ENCODE measurements at places on chromosomes 3 and 15.

DNA sequence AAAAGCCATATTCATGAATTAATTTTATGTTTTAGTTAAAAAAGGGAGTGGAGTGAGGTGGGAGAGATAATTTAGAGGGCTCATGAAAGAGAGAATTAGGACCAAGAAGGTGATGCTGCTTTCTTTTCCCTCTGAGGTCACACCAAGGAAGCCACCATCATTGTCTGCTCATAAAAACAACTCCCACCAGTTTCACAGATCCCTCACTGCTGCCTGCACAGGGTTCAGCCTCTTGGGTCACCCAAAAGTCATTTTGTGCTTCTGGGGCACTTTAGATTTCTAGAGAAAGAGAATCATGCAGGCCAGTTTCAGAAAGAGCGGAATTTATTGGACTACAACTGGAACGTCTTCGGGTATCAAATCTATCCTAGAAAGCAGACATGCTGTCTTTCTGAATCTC is 241.4 kb upstream of the EOMES start:
- no peak for DNase-seq

GRCh38 chr15:38662033-38662802 is 97.6 kb upstream of the RASGRP1 start:
- no peak for DNase-seq

DNA sequence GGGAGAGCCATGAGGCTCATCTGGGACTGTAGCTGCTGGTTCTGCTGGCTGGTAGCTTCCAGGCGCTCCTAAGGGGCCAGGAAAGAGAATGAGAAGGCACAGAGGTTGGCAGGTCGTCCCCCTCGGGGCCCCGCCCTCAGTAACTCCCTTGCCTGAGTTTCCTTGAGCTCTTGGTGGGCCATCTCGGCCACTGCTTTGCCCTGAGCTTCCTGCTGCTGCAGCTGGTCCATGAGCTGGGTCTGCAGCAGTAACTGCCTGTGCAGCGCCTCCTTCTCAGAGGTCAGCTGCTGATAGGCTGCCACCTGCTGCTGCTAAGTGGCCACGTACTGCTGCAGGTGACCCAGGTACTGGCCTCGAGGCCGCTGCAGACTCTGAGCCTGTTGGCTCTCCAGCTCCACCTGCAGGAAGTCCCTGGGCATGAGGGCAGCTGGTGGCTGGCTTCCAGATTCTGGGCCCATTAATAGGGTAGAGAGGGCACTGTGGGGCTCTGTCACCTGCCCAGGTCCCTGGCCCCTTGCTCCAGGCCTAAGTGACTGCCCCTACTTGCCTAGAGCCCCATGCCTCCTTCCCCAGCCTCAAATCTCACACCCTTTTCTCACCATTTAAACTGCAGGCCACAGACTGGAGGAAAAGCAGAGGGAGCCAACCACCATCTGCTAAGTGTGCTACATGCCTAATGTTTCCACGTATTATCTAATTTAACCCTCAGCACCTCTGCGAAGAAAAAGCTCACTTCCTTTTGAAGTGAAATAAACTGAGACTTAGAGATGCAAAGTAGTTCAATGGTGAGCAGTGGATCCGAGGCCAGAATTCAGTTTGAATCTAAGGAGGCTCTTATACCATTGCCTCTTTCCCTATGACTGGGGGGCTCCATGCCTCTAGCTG is 10.8 kb upstream of the VPS33B start:
- no peak for DNase-seq

- no peak for DNase-seq
These were observed 110.8 kb downstream of the BBX start for GRCh38 chr3:107633327-107634098.

GRCh38 chr3:156189927-156190326 is 69.5 kb downstream of the KCNAB1 start:
- DNase-seq = no peak

- DNase-seq = no peak
These were observed 140.0 kb downstream of the PDZRN3 start for GRCh38 chr3:73484656-73485248.

DNA sequence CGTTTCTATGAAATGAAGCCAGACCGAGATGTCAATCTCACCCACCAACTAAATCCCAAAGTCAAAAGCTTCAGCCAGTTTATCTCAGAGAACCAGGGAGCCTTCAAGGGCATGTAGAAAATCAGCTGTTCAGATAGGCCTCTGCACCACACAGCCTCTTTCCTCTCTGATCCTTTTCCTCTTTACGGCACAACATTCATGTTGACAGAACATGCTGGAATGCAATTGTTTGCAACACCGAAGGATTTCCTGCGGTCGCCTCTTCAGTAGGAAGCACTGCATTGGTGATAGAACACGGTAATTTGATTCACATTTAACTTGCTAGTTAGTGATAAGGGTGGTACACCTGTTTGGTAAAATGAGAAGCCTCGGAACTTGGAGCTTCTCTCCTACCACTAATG is 41.9 kb upstream of the TRA2B start:
- DNase-seq = no peak

DNA sequence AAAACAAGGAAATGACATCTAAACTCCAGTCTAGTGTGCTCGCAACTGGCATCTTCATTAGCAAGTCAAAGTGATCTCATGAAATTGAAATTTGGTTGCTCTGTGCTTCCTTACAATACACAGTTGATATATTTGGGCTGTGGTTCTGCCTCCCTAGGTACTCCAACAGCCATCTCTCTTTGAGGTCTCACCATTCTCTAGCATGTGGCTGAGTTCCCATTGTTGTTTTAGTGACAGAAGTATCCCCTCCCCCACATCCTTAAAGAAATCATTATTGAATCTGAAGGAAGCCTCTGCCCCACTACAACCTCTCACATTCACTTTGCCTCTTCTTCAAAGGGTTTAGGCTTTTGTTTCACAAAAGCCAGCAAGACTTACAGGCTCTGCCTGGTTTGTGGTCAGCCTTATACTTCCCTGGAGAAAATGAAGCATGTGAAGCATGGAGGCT is 516.5 kb downstream of the NLGN1 start:
- peak; percentile 51 for DNase-seq

GRCh38 chr3:22585504-22585903 is 617.6 kb upstream of the UBE2E2 start:
- no peak for DNase-seq

GRCh38 chr15:71329497-71330260 is 214.4 kb downstream of the THSD4 start:
- DNase-seq = no peak

GRCh38 chr3:55860049-55860721 is 373.1 kb upstream of the WNT5A start:
- no peak for DNase-seq

- DNase-seq = no peak
These were observed 23.3 kb upstream of the SENP7 start for GRCh38 chr3:101536266-101536665.

- no peak for DNase-seq
These were observed 332.4 kb downstream of the SATB1 start for GRCh38 chr3:18092726-18093125.

DNA sequence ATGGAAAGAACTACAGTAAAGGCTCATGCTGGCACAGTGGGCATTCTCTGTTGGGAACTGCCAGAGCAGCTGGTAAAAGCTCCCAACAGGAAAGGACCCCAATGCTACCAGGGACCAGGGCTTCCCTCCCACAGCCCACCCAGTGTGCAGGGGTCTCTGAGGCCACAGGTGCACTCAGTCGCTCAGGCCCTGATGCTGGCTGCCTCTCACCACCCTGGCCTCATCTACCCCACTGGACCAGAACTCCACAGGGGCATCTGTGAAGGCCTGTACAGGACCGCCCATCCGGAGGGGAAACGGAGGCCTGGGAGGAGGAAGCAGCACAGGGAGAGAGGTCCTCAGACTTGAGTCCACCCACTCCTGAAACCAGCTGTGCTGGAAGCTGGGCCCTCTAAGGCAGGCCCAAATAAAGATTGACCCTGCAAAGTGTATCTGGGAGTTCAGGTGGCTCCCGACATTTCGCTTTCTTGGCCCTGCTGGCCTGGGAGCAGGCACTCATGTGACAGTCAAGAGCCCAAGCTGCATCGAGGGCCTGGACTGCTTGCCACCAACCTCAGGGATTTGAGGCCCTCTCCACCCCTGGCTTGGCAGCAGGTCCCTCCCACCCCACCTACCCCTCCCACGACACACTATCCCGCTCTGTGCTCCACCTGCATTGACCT is 12.7 kb downstream of the KLF15 start:
- DNase-seq = no peak

DNA sequence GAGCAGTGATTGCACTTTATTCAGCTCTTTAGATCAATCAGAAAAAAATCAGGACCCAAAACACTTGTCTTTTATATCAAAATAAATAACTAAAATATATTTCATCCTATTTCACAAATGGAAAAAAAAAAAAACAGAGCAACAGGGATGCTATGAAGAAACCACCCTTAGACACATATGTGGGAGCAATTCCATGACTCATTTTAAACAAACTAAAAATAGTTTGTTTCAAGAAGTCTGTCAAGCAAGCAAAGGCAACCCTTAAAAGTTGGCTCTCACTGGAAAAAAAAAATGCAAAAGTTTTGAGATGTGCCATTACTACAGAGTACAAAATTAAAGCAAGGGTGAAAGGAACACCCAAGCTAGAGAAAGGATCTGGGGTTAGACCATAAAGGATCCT is 5.7 kb downstream of the ATP13A3 start:
- DNase-seq = no peak

DNA sequence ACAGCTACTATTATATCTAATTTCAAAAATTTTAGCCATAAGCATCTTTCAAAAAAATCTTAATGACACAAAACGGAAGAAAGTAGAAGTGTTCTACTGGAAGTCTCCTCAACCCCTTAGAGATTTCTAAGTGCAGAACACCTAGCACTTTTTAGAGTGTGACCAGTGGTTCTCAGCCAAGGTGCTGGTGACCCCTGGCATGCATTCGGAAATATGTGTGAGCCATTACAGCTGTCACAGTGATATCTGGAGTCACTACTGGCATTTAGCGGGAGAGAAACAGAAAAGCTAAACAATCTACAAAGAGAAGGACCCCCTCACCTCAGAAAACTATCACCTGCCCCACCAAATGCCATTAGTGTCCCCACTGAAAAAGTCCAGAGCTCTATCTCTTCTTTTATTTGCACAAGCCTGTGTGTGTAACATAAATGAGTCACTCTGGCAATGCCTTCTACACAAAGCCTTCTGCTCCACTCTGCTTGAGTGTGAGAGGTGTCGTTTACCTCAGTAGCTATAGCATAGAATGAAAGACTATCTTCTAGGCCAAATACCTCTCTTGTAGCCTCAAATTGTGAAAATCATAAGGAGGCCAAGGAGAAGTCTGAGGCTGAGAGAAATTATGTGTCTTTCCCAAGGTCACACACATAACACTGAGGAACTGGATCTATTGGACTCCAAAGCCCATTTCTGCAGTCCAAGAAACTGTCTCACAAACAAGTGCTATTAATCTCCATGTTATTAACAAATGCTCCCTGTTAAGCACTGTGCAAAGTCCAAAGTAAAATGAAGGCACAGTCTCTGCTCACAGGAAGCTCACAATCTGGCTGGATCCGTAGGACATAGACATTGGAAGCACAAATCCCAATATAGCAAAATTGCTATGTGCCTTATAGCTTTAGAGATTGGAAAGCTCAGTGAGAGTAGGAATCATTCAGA is 28.5 kb upstream of the KCNMB2 start:
- DNase-seq = no peak

DNA sequence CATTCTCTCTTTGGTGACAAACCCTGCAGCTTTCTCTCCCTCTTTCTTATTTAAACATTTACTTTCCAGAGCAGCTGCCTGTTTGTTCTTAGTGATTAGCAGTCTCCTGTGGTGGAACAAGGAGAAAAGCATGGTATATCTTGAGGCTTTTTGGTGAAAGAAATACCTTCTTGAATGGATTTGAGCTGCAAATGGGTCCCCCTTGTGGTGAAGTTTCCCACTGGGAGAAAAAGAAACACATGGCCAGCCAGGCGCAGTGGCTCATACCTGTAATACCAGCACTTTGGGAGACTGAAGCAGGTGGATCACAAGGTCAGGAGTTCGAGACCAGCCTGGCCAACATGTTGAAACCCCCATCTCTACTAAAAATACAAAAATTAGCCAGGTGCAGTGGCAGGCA is 48.3 kb upstream of the ACP3 start:
- peak; percentile 59 for DNase-seq

- DNase-seq = no peak
These were observed 168.3 kb downstream of the MEIS2 start for GRCh38 chr15:36932070-36932469.

GRCh38 chr15:62578546-62578945 is 413.5 kb upstream of the C2CD4B start:
- DNase-seq = no peak

GRCh38 chr3:19931180-19931692 is 2.8 kb downstream of the EFHB start:
- no peak for DNase-seq

DNA sequence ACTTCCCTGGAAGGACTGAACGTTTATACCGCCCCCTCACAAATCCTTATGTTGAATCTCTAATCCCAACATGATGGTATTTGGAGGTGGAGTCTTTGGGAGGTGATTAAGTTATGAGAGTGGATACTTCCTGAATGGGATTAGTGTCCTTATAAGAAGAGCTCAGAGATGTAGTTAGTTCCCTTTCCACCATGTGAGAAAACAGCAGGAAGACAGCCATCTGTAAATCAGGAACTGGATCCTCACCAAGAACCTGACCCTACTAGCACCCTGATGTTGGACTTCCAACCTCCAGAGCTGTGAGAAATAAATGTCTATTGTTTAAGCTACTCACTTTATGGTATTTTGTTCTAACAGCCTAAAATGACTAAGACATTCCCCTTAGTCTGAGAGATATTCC is 33.3 kb upstream of the SACM1L start:
- DNase-seq = no peak

- no peak for DNase-seq
These were observed 3.7 kb upstream of the TF start for GRCh38 chr3:133742351-133743091.

DNA sequence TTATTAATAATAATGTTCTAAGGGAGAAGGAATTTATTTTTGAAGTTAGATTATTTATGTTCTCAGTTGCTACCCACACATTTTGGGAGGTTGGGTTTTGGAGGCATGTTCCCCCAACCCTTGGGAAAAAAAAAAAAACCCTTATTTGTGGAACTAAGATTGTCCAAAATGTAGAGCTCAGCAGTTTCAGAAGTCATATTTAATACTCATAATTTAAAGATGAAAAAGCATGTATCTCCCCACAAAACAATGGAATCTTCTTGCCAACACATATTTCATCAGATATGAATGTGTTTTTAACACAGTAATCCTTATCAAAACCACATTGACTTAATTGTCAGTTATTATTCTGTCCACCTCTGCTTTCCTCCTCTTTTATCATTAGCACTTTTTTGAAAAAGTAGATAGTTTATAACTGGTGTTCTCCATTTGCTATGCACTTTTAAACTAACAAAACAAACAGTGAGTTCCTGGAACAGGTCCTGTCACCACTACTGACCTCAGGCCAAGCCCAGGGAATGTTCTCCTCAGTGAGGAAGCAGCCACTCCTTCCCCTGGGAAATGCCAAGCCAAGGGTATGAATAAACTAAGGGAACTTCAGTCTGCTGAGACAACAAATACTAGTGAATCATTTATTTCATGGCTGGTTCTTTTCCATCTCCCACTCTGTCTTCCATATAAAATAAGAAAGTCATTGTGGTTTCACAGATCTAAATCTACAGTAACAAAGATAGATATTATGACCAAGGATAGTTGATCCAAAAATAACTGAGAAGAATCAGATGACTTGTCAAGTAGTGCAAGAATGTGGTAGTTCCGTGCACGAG is 414.4 kb upstream of the ALCAM start:
- DNase-seq = no peak

GRCh38 chr3:194101592-194102432 is 34.1 kb upstream of the HES1 start:
- DNase-seq = no peak

- DNase-seq = no peak
These were observed 58.2 kb downstream of the SLC6A1 start for GRCh38 chr3:11050666-11051323.

GRCh38 chr3:187063286-187064121 is 75.8 kb downstream of the RPL39L start:
- no peak for DNase-seq
